ENCODE measurements at places on chromosomes 5 and 9.

DNA sequence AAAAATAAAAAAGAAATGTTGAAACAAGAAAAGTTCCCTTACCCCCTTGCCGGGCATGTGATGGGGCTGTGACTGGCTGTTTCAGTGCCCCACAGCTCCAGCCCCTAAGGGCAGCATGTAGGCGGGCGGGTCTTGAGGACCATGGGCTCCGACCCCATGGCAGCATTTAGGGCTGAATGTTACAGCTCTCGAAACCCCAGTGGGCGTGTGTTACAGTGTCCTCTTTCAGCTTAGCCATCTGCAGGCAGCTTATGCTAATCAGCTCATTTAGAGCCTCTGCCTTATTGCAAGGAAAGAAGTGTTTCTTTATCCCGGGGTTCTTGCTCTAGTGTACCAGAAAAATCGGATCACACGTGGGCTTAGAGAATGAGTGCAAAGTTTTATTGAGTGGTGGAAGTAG, 497.4 kb upstream of the CYLC2 start:
- no peak for DNase-seq

DNA sequence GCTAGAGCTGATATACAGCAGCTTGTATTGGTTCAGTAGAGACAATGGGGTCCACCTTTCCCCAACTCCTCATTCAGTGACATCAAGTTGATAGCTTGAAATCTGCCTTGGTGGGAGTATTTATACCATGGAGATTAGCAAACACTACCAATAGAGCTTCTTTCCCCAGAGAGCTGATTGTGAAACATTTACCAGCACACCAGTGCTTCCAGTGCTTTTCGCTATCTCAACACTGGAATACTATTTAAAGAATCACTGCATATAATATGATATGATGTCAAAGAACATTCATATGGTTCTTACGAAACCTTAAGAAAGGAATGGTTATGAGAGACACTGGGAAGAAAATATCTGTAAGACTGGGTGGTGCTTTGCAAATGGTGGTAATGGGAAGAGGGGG, 21.8 kb upstream of the RNF145 start:
- DNase-seq, result no peak

DNA sequence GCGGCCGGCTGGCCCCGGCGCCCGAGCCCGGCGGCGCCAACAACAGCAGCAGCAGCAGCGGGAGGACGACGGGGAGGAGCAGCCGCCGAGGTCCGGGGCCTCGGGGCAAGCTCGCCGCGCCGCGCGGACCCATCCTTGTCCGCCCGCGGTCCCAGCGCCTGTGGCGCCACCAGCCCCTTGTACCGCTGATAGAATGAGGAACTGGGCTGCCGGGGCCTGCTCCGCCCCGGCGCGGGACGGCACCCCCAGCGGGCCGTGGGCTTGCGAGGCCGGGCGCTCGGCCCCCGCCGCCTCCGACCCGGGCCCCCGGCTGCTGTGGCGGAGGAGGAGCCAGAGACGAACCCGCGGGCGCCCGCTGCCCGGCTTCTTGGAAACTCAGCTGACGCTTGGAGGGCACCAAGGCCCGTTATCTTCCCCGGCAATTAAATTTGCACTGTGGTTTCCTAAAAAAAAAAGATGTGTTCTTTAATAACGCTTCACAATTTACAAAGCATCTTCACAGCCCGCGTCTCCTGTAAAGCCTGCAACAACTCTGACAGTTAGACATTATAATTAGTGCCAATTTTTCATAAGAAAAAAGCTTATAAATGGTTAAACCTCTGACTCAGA, at the start of gene ARSB:
ARSB (minus strand) TSS at position 195 of the 609 bp plus-strand sequence; CDS start at position 133, 62 bp downstream.
- DNase-seq, result peak; percentile 64

- DNase-seq, result no peak
These were observed 65.5 kb upstream of the SYNPO start for GRCh38 chr5:150574818-150575547.

- DNase-seq, result no peak
These were observed 74.9 kb upstream of the CER1 start for GRCh38 chr9:14797435-14797834.

GRCh38 chr5:143361438-143361837, 42.0 kb downstream of the NR3C1 start:
- DNase-seq, result no peak
